Activated CD4-positive, alpha-beta T cell treated with anti-CD3 and anti-CD28 coated beads, Interleukin-2, amount 10 ng/mL, durations not matched to agents 24 days and 14 days (primary cell): ENCODE measurements at places on chromosomes 16 and 17. TPM values are rescaled to one million over a fixed set of nuclear protein-coding genes. Genes with fewer than 3 reads are reported as not detected.

Gene FN3KRP
- total RNA-seq, result 38.7 and 43.4 TPM in 2 replicates

DNA sequence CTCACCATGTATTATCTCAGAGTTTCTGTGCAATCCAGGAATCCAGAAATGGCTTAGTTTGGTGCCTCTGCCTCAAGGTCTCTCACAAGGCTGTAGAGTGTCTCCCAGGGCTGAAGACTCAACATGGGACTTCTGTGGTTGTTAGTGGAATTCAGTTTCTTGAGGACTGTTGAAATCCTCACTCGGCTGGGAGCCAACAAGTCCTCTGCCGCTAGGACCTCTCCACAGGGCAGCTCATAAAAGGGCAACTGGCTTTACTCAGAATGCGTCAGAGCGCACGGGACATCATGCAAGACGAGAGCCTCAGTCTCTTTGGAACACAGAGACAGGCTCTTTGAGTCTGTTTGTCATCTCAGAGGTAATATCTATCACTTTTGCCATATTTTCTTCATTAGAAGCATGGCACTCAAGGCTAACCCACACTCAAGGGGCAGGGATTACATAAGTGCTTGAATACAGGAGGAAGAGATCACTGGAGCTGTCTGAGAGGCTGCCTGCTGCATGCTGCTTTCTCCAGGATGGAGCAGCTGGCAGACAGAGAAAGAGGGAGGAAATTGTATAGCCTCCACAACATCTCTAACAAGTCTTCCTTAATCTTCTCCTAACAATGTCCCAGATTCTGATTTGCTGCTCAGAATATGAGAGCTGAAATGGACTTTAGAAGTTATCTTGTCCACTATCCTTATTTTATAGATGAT, 97.5 kb upstream of the ASIC2 start:
- no peak for DNase-seq
- no peak overlapping the region for H3K4me3 ChIP-seq
- H3K36me3 ChIP-seq, result no peaks in the 10 kb centered on the region
- no peak overlapping the region for H3K27ac ChIP-seq
- no peaks in the 10 kb centered on the region for H3K4me1 ChIP-seq

DNA sequence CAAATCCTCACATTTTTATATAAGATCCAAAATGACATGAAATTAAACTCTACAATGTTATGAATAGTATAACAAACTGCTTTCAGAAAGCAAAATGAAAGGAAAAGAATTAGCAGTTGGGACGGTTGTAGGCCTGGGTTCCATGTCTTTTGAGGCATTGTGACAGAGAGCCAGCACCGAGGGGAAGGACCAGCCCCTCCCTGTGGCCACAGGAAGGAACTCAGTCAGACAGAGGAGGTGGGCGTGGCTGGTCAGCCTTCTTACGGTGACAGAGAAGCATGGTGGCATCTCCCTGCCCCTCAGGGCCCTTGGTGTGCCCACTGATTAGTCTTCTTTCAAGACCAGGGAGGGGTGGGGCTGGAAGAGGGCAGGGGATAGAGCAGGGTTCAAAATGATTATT, 5.7 kb downstream of the ZNF319 start:
- peaks cover 21% of the 10 kb centered on the region for H3K36me3 ChIP-seq
- peak overlapping the region; percentile 28 for H3K4me3 ChIP-seq
- H3K27me3 ChIP-seq, result no peaks in the 10 kb centered on the region
- H3K27ac ChIP-seq, result no peak overlapping the region
- peaks cover 32% of the 10 kb centered on the region for H3K4me1 ChIP-seq

DNA sequence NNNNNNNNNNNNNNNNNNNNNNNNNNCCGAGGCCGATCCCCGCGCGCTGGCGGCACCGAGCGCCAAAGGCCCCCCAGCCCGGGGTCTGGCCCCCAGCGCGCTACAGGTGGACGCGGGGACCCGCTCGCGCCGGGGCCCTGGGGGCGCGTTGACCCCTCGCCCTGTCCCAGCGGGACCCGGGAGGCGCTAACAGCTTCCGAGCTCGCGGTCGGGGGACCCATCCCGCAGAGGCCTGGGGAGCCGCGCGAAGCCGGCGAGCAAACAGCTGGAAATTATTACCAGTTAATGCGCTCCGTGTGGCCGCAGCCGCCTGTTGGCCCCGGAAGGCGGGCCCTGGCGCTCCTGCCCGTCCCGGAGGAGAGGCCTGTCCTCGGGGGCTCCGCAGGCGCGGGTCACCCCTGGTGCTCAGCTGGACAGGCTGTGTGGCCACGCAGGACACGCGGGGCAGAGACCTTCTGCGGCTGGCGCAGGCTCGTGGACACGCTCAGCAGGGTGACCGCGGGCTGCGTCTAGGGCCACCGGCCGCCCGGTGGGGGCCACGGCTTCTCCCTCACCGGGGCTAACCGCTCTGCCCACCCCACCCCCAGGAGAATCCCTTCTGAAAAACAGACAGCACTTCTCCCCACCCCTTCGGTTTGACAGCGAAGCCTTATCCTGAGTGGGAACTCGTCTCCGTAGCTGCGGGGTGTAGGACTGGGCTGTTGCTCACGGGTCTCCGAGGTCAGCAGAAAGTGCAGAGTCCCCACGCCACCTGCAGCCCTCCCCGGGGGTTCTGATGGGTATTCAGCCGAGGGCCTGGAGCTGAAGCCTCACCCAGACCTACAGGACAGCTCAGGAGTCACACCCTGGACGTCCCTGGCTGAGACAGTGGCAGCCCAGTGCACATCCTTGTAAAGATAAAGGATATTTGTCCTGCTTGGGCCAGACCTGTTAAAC, 138.7 kb upstream of the RPH3AL start:
- H3K27me3 ChIP-seq, result peaks cover 12% of the 10 kb centered on the region
- H3K36me3 ChIP-seq, result peaks cover 6% of the 10 kb centered on the region
- peak overlapping the region; percentile 68 for H3K4me3 ChIP-seq
- peak; percentile 81 for DNase-seq
- peak overlapping the region; percentile 65 for H3K27ac ChIP-seq

GRCh38 chr17:59401725-59402124, 70.3 kb downstream of the YPEL2 start:
- H3K4me3 ChIP-seq, result no peak overlapping the region
- no peak overlapping the region for H3K27ac ChIP-seq
- H3K4me1 ChIP-seq, result no peaks in the 10 kb centered on the region
- H3K27me3 ChIP-seq, result no peaks in the 10 kb centered on the region
- H3K36me3 ChIP-seq, result peaks cover 21% of the 10 kb centered on the region
- no peak for DNase-seq

GRCh38 chr16:85083051-85083639, 29.1 kb downstream of the CIBAR2 start:
- H3K27ac ChIP-seq, result no peak overlapping the region
- DNase-seq, result no peak
- H3K4me1 ChIP-seq, result peaks cover 2% of the 10 kb centered on the region
- H3K4me3 ChIP-seq, result no peak overlapping the region
- H3K36me3 ChIP-seq, result peaks cover 4% of the 10 kb centered on the region

DNA sequence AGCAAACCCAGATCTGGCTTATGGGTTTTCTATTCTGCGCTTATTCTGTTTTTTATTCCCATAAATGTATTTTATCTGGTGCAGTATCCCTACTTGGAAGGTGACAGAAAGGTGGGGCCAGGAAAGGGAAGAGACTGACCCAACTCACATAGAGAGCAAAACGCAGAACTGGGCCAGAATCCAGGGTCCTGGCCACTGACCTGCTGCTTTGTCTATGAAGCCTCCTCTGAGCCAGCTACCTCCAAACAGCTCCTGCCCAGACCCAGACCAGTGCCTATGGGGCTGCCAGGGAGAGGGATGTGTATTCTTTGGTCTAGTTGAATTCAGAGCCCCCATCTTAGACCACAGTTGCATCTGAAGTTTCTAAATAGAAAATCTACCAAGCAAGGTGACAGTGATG, 36.4 kb upstream of the CES5A start:
- no peaks in the 10 kb centered on the region for H3K4me1 ChIP-seq
- H3K4me3 ChIP-seq, result no peak overlapping the region
- no peaks in the 10 kb centered on the region for H3K27me3 ChIP-seq
- no peak overlapping the region for H3K27ac ChIP-seq
- no peaks in the 10 kb centered on the region for H3K36me3 ChIP-seq
- DNase-seq, result no peak

DNA sequence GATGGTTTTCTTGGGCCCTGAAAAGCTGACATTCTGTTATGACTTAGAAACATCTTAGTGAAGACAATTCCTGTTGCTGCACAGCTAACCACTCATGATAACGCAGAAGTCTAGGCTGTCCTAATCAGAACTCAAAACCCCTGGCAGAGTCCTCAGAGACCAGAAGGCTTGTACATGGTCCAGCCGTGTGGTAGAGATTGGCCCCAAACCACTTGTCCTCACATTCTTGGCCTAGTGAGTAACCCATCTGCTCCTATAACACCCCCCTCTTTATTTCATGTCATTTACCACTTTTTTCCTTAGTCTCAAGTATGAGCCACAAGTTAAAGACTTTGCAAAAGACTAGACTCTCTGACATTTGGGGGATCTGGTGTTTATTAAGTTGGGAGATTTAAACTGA, 116.5 kb upstream of the ADAMTS18 start:
- no peaks in the 10 kb centered on the region for H3K4me1 ChIP-seq
- no peaks in the 10 kb centered on the region for H3K27me3 ChIP-seq
- DNase-seq, result no peak
- no peaks in the 10 kb centered on the region for H3K36me3 ChIP-seq
- H3K4me3 ChIP-seq, result no peak overlapping the region
